ENCODE measurements at places on chromosomes 16 and 17.
A peak's percentile ranks its signal among the peaks of the same experiment; 100 is the strongest.

DNA sequence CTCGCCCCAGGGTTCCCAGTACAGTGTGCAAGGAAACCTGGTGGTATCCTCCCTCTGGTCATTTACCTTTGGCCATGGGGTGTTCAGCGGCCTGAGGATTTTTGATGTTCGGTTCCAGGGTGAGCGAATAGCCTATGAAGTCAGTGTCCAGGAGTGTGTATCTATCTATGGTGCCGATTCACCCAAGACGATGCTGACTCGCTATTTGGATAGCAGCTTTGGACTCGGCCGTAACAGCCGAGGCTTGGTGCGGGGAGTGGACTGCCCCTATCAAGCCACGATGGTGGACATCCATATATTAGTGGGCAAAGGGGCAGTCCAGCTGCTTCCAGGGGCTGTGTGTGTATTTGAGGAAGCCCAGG is 1.2 kb downstream of the AOC2 start:
- DNase-seq = no peak

DNA sequence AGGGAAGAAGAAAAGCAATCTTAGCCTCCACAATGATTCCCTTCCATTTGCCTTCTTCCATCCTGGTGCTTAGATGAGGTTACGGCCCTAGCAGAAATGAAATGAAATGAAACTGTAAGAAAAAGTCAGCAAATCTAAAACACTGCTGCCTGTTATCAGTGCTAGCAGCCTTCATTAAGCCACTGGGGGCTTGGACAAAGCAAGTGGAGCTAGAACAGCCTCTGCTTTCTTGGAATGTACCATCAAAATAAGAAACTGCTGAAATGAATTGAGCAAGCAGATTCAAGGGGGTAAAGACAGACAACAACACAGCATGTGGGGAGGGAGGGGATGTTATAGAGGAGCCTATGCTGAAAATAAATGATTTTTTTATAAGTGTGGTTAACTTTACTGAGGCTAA is 5.1 kb downstream of the ANKFN1 start:
- no peak for DNase-seq

GRCh38 chr17:70091696-70092095 is 16.7 kb downstream of the KCNJ16 start:
- DNase-seq = no peak

DNA sequence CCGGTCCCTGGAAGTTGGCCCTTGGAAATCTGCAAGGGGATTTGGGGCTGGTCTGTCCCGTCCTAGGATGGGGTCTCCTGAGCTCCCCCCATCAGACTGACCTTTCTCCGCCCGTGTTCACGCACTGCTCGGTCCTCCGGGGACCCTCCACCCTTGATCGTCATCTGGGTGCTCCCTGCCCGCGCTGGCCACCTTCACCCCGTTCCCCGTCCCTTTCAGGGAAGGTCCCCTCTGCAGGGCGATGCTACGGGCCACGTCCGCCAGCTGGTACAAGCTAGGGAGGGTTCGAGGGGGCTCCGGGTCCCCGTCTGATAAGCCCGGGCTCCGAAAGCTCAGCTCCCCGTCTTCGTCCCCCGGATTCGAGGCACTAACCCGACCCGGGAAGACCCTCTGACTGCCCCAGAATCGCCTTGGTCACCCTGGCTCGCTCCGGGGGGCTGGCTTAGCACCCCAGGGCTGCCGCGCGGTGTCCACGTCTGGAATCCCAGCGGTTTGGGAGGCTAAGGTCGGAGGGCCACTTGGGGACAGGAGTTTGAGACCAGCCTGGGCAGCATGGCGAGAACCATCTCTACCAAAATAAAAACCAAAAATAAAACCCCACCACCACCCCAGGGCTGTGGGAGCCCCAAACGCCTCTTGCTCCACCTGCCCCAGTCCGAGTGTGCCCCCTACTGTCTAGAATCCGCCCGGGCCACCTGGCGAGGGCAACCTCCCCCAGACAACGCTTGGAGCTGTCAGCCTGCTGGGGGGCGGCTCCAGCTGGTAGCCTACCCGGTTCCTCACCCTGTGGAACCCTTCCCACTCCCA is 1.1 kb upstream of the SLC43A2 start:
- peak; percentile 70 for DNase-seq

DNA sequence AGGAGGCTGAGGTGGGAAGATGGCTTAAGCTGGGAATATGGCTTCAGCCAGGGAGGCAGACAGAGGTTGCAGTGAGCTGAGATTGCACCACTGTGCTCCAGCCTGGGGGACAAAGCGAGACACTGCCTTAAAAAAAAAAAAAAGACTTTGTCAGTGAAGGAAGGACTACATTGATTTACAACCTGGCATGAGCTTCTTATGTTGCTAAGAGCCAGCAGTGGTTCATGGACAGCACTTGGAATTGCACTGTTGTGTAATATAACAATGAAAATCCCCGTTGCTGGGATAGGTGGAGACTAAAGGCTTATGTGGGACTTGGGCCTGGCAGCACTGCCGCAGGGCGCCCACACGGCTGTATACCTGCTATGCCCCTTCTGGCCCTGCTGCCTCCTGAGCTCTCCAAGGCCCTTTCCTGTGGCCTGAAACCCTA is 14.1 kb upstream of the SLC16A5 start:
- DNase-seq = no peak

DNA sequence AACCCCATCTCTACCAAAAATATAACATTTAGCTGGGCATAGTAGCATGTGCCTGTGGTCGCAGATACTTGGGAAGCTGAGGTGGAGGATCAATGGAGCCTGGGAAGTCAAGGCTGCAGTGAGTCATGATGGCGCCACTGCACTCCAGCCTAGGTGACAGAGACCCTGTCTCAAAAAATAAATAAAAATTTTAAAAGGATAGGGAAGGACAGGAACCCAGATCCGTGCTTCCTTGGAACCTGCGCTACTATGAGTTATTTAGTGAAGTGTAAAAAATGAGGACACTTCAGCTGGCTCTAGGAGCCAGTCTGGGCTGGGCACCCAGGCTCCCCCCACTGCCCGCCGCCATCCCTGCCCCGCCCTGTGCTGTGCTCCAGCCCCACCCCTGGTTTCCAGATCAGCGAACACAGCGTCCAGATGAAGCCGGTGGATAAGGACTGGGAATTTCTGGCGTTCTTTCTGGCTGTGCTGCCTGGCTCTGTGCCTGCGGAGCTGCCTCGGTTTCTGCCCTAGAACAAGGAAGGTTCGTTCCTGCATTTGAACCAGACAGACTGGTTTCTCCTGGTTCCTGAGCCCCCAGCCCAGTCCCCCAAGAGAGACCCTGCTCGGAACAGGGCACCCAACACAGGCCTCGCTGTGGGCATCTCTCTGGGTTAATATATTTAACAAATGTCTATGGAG is 18.5 kb downstream of the PLLP start:
- DNase-seq = no peak

GRCh38 chr17:58504826-58505351 is 9.5 kb downstream of the MTMR4 start:
- DNase-seq = no peak

DNA sequence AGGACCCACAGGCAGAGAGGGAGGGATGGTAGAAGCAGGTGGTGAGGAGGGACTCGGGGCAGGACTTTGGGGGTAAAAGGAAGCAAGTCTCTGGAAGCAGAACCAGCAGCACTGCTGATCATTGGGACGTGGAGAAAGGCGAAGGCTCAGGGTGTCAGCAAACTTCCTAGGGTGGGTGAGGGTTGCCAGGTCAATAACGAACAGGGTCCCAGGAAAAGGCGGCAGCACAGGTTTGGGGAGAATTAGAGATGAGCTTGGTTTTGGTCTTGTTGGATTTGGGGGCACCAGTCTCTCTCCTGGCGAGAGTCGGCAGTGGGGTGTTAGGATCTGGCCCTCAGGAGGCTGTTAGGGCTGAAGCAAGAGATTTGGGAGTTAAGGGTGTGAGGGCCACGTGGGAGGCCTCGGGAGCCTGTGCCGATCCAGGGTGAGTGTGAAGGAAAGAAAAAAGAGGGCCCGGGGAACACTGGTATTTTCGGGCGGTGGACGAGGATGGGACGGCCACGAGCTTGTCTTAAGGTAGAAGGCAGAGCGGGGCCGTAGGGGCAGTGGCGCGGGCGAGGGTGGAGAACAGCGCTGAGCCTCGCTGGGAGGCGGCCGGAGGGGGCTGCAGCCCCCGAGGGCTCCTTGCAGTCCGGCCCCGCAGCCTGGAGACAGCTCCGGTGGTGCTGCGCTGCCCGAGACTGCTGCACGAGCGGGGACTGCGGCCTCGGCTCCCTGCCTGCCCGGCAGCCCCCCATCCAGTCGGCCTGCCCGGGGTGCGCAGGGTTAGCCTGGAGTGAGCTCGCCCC is 765 bp upstream of the ADORA2B start:
- no peak for DNase-seq

- no peak for DNase-seq
Measured at GRCh38 chr16:86512301-86512859, 2.1 kb downstream of the FOXF1 start.

DNA sequence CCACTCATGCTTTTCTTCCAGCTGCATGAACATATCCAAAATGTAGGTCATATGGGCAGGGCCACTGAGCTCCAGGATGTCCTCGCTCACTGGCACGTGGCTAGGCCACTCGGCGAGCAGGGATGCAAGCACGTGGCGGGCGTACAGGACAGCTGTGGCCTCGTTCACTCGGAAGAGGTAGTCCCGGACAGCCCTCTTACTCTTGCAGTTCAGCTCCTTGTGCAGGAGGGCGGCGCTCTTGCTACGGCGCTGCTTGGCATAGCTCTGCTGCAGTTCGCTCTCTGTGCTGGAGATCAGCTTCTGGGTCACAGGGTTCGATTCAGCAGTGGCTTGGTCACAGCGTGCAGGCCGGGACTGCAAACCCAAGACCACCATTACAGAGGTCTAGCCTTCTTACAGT is 53.1 kb upstream of the ATP2A3 start:
- peak; percentile 37 for DNase-seq

- no peak for DNase-seq
Measured at GRCh38 chr17:57253362-57254065, 2.8 kb upstream of the MSI2 start.

GRCh38 chr16:30355954-30356308 is 823 bp upstream of the CD2BP2 start:
- DNase-seq = peak; percentile 34

DNA sequence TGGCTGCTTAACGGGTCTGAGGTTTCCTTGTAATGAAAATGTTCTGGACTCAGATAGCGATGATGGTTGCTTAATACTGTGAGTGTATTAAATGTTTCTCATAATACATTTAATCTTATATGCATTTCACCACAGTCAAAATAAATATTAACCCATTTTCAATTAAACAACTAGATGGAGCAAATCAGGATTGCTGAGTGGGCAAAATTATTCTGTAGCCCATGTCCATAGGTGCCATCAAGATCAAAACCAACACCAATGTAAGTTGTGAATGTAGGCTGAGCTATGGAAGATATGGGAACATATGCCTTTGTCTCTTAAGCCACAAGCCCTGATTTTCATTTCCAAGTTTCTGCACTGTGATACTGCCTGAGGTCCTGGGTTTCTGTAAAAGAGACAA is 572.6 kb upstream of the EEF2KMT start:
- no peak for DNase-seq

DNA sequence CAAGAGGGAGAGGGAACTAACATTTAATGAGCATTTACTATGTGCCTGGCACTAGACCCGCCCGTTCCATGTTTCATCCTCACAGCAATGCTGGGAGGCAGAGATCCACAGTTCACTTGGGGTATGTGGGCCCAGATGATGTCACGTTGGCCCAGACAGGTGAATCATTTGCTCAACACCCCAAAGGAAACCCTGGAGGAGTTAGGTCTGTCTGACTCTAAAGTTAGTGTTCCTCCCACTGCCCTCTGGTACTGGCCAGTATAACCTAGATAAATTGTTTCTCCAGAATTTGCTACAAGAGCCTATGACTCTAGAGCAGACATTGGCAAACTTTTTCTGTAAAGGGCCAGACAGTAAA is 164.6 kb downstream of the VPS53 start:
- no peak for DNase-seq

DNA sequence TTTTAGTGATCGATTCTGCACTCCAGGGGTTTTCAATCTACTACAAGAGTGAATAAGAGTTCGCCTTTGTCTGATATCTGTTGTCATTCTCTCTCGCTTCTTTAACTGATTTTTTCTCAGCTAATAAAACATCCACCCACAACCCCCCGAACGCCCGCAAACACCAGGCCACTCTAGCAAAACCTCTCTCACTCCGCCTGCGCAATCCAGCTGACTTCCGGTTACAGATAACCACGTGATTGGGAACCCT is 338 bp upstream of the RPL19 start:
- DNase-seq = peak; percentile 95

DNA sequence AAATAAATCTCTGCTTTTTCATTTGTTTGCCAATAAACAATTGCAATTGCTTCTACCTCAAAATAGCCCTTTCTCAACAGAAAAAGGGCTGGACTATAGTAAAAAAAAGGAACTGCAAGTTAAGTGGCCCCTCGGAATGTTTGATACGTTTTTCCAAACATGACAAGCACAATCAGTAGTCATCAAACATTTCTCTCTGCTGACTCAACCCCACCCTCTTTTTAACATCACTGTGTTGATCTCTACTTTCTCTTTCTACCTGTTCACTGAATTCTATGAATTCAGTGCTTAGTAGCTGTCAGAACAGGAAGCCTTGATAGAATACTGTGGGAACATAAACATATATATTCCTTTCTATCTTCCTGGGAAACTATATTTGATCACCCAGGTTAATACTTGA is 116.5 kb upstream of the AXIN2 start:
- no peak for DNase-seq

DNA sequence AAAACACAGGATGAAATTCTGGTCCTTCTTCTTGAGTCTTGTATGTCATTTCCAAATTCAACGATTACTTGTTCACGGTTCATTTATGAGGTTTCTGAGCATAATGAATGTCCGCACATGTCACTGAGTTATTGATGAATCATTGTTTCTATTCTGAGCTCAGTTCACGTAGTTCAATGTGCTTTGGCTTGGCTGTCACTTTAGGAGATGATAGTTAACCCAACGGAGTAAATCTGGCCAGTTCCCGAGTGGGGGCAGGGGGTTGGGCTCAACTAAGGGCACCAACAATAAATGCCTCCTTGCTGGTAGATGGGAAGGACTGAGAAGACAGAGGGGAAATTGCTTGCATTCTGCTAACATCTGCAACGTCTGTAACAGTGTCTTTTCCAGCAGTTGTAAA is 239.4 kb upstream of the HSBP1 start:
- no peak for DNase-seq

DNA sequence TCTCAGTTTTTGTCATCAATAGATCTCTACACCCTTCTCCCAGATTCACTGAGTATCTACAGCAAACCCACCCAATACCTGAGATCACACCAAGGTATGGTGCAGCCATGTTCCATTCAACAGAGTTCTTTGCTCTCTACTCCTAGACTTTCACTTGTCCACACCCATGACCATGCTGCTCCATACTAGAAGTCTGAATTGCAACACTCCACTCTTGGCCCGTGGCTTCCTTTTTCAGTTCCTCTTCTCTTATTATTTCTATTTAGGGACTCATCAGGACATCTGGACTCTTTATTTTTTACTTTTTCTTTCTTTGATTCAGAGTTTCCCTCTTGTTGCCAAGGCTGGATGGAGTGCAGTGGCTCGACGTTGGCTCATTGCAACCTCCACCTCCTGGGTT is 37.1 kb downstream of the YWHAE start:
- no peak for DNase-seq

DNA sequence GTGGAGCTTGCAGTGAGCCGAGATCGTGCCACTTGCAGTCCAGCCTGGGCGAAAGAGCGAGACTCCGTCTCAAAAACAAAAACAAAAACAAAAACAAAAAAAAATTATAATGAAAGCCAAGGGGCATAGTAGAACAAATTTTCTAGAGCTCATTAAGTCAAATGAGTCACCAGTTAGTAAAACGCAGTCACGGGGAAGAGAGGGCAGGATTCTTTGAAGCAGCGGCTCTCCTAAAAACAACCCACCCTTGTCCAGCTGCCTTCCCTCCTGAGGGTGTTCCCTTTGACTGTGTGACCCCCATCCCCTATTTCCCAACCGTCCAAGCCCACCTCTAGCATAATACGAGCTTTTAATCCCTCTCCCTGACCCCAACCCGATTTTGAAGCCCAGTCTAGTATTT is 44.1 kb upstream of the STH start:
- DNase-seq = no peak
